ENCODE measurements at places on chromosomes 1 and 21.

GRCh38 chr1:87439821-87440220, 111.1 kb downstream of the LMO4 start:
- DNase-seq, result no peak

DNA sequence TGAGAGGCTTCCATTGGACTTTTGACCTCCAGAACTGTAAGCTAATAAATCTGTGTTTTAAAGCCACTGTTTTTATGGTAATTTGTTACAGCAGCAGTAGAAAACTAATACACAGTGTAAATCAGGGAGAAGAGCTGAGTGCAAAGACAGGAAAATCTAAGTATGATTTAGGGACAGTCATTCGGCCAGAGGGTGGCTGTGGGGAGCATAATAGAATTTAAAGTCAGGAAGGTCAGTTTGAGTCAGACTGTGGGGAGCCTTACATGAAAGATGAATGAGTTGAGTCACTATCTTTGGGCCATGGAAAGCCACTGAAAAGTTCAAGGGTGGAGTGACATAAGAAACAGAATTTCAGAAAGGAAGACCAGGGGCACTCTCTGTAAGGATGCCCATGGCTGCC, 52.4 kb upstream of the SSX2IP start:
- no peak for DNase-seq

DNA sequence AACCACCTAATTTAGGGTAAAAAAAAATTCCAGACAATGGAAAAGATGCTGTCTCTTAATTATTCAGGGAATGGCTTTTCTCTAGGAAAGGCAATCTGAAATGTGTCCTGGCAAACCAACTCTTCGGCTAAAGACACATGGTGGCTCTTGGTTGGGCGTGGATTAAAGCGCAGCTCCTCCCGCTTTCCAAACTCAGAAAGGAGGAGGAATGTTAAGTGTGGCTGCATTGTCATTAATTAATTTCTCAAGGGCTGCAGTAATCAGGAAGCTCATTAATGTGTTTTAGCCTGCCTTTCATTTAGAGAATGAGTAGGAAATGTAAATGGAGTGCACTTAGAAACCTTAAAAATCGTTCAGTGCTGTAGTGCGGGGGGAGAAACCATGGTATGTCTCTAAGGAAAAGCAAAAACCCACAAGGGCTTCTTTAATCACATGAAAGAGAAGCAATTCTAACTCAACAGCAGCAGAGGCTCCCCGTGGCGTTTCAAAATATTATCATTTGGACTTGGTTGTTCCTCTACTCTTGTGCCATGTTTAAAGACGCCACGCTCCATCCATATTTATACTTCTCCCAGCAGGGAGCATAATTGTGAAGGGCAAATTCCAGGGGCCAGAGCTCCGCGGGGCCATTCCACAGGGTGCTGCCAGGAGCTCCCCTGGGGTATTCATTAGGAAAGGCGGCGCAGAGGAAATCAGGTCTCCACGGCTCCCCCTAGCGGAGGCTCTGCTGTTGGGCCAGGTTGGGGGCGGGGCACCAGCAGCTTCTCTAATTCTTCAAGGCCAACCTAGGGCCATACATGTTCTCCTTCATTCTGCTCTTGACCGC, 91.9 kb upstream of the SSX2IP start:
- DNase-seq, result peak; percentile 70

GRCh38 chr1:242651817-242652216, 127.3 kb upstream of the PLD5 start:
- DNase-seq, result no peak

DNA sequence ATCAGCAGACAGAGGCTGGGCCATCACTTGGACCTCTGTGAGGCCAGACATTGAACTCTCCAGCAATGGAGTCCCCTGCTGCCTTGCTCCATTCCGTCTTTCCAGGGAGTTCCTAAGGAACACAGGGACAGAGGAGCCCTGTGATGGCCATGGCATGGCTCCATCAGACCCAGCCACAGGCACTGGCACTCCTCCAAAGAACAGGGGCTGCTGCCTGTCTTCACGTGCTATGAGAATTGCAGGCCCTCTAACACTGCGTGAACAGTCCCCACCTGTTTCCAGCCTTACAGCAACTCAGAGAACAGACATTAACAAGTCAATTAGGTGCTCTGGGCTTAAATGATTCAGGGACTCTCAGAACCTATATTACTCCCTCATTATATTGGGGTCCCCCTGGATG, 140.8 kb downstream of the ASTN1 start:
- no peak for DNase-seq

GRCh38 chr1:230273141-230273710, 152.9 kb downstream of the PGBD5 start:
- no peak for DNase-seq

DNA sequence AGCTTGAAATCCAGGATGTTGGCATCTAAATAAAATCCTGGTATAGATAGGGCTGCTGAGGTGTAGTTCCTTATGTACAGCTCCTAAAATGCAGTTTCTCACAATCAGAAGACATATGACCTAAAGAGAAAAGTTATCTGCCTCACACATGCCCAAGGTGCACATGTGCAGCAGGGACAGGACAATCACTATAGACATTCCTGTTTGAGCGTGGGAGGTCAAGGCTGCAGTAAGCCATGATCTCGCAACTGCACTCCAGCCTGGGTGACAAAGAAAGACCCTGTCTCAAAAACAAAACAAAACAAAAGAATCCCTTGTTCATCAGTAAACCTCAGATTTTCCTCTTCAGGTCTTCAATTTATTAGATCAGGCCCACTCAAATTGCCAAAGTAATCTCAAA, 66.1 kb downstream of the SPATA6 start:
- no peak for DNase-seq

DNA sequence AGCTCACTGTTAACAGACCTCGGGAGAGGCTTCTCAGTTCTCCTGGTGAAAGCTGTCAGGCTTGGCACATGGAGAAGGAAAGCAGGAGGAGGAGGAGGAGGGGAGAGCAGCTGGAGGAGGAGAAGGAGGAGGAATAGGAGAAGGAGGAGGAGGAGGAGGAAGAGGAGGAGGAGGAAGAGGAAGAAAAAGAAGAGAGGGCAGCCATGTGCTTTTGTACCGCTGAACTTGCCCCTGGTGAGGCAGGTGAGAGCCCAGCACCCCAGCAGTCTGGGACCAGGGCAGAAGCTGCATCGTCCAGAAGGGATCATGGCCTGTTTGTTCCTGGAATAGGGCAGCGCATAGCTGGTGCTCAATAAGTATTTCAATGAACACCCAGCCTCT, 21.3 kb upstream of the GRHL3 start:
- no peak for DNase-seq

GRCh38 chr1:239262538-239262937, 123.8 kb upstream of the CHRM3 start:
- DNase-seq, result no peak

- DNase-seq, result no peak
Observed at GRCh38 chr1:20834780-20835179, 47.7 kb upstream of the HP1BP3 start.

DNA sequence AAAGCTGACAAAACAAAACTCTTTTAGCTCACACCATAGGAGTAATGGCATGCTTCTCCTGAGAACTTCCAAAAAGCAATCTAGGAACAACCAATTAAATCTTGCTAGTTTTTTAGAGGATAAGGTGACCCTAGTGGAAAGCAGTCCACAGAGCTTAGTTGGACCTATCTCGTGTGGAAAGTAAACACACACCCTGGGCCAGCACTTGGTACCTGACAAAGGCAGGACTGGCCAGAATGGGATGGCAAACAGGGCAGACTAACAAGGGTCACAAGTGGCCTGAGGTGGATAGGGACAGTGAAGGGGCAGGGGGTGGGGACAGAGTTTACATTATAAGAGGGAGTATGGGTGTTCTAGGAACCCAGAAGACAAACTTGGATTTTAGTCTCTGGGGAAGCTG, 22.0 kb downstream of the FMO4 start:
- DNase-seq, result no peak
